ENCODE measurements at places on chromosomes 1 and 21.
A peak's percentile ranks its signal among the peaks of the same experiment; 100 is the strongest.

- DNase-seq = no peak
These were observed 8.4 kb upstream of the NBPF11 start for GRCh38 chr1:148160343-148161052.

DNA sequence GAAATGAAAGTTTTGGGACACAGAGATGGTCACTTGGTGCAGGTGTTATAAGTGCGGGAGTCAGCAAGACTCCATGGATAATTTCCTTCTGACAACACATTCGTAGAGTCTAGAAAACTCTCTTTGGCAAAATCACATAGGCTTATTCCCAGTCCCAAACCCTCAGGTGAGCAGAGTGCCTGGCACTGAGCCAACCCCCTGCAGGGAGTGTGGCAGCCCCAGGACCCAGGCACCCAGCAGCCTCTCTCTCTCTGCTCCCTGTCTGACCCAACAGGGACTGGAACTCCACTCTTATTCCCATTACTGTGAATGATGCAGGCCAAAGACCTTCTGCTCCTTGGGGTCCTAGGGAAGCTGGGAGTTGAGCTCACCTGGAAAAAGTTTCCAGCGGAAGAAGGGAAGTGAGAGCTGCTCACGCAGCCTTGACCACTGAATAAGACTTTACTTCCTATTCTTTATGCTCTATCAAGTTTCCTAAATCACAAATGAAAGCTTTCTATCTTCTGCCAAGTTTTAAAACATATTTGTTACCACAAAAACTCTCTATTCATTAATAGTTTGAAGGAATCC, 132.6 kb upstream of the ETV3 start:
- DNase-seq = no peak

- DNase-seq = no peak
These were observed 54.9 kb upstream of the RAP1GAP start for GRCh38 chr1:21724098-21724497.

DNA sequence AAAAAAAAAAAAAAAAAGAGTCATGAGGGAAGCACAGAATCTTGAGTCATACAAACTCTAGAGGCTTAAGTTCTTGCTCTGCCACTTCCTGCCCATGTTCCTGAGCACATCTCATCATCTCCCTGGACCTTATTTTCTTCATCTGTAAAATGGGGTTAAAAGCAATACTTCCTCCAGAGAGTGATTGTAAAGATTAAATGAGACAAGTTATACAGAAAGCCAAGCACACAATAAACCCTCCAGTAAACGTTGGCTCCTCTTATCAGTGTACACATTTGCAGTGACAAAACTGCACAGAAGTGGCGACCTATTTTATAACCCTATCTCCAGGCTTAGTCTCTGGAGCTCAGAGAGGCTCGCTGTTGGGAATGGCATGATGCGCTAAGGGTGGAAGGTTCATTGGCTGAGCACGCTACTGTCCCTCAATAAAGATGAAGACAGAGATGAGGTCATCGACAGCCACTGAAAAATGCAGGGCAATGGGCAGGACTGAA, 82.1 kb downstream of the RRAGC start:
- no peak for DNase-seq

DNA sequence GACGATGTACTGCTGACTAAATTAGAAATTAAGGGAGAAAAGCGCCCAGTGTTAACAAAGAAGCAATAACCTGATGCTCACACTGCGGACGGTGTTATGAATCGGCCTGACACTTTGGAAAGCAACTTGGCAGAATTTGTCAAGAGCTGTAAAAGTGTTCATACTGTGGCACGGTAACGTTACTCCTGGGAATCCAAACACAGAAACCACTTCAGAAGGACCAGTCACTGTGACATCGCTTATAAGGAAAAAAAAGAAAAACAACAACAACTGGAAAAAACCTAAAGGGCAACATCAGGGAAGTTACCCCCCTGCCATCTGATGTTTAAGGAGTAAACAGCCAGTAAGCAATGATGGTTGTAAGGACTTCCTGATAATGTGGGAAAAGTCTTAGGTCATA, 27.7 kb downstream of the CAPZB start:
- DNase-seq = no peak

DNA sequence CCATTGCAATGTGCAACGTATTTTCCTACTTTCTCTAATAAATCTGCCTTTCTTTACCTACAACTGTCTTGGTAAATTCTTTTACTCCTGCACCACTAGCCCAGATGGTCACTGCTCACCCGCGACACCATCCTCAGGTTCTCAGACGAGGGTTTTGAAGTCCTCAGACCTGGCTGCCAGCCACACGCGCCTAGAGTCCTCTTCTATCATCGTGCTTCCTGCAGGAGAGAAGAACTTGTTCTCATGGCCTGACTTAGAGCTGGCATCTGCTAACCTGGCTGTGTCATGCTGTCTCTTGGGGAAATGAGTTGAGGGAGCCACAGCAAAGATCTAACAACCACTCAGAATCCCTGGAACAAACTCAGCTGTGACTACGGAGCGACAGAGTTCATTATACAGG, 30.3 kb upstream of the PGBD5 start:
- no peak for DNase-seq

DNA sequence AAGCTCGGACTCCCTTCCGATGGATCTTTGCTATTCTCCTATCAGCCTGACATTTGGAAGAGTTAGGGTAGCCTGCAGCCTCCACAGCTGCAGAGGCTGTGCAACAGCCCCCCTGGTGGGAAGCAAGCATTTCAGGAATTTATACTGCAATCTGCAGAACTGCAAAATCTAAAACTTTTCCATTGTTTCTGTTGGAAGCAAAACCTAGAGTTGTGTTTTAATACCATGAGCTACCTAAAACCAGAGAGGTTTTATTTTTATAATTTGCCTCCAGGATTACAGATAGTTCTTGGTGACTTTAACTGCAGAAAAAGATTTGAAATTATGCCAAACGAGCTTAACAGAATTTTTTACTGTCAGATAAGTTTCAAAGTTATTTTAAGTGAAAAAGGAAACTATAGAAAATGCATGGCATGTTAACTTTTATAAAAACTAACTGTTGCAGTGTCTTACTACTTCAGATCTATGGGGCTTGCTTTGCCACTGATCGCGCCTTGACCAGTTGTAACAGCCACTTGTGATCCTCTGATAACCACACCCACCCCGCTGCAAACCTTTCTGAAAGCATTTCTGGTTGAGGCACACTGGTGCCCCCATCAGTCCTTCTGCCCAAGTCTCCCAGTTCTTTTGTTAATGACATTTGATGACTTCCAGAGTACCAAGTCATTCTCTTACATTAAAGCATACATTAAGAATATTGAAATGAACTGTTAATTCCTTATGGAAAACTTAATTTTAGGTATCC, 64.8 kb downstream of the PRDM2 start:
- peak; percentile 19 for DNase-seq

GRCh38 chr21:17002594-17003257, 510.1 kb upstream of the CXADR start:
- DNase-seq = no peak

DNA sequence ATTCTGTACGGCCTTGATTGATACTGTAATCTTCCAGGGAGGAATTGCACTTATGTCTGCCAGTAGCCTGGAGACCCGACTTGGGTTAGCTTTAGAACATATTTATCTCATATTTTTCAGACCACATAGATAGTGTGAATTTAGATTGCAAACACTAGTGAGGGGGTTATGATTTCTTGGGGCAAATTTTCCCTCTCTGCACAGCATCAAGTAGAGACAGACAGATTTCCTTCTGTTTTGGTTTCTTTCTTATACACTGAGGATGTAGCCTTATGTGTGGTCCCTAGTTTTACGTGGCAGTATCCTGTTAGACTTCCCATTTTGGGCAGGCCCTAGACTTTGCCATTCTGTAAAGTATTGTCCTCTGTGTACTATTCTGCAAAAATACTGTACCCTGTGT, 29.0 kb downstream of the SOAT1 start:
- DNase-seq = no peak

- peak; percentile 16 for DNase-seq
These were observed 113.5 kb downstream of the PRDM2 start for GRCh38 chr1:13813398-13814012.

Measured in activated CD8-positive, alpha-beta memory T cell treated with anti-CD3 and anti-CD28 coated beads for 4 hours (primary cell).